ENCODE measurements at places on chromosomes 6 and 20.

DNA sequence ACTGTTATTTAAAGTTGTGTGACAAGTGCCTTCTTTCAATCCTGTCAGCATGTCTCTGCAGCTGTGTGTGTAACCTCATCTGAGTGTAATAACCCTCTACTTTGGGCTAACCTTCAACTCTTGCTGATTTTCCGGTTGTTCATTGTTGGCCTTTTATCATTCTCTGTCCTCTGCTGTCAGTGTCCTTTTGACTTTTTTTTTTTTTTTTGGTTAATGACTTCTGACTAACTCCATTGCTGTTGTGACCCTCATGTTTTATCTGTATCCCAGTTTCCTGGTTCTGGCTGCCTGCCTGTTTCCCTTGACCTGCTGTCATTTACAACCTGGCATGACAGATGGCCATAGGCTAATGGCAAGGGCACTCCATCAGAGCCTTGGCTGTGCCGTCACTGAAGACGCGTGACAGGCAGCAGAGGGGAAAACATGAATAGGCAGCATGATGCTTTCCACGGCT lies 145.7 kb upstream of the MAN1A1 start:
- no peak for DNase-seq

- DNase-seq = no peak
These were observed 118.6 kb upstream of the CCDC28A start for GRCh38 chr6:138654715-138655634.

DNA sequence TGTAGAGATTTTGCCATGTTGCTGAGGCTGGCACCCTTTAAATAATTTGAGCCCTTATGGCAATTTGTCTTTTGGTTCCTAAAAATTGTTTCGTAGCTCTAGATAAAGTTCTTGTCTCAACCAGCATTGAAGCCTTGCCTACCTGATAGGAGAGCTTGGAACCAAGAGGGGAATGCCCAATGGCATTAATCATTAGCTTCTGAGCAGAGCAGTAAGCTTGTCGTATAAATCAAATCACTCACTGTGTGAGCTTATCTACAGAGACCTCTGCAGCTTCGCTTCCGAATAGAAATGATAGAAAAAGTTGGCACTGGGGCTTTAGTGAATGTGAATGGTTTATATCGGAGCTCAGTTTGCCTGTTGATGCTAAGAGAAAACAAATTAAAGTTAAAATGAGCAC lies 10.7 kb downstream of the ANKRD6 start:
- DNase-seq = no peak

DNA sequence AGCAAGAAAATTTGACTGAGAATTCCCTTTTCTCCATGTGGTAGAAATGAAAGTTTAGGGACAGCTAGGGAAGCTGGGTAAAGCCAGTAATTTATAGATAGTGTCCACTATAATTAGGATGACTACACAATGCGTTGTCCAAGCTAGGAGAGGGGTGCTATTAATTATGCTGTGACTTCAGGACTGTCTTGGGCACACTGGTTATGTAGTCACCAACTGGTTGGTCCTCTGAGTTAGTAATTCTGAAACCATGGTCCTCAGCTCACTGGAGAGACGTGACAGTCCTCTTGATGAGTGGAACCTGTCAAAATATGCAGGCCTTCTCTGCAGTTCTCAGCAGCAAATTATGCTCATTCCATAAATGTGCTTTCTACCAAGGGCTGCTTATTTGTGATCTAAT lies 94.6 kb upstream of the ENPP5 start:
- DNase-seq = no peak

DNA sequence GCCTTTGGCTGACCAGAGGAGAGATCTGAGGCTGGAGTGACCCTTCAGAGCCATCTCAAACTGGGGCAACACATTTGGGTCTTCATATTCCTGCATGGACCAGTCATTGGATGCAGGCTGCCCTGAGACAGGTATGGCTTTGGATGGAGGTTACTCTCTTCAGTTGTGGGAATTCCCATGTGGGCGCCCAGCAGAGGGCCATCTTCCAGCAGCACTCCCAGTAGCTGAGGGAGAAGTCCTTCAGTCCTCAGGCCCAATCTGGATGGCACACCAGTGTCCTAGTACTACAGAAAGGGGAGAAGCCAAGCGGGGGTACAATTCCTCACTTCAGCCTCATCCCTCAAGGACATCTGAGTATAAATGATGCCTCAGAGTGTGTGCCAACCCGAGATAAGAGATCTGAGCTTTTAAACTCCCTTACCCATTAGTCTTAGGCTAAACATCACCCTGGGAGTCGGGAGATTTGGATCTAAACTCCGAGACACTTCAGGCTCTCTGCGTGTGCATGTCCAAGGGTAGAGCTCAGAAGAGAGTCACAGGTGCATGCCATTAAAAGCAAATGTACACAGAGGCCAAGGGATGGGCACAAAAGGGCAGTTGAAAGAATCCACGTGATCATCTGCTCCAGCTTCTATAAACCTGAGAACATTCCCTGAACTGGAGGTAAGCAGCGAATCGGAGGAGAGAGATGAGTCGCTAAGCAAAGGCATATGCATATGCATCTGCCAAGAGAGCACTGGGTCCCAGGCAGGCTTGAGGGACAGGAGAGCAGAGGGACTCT lies 204.6 kb downstream of the CD83 start:
- DNase-seq = no peak

DNA sequence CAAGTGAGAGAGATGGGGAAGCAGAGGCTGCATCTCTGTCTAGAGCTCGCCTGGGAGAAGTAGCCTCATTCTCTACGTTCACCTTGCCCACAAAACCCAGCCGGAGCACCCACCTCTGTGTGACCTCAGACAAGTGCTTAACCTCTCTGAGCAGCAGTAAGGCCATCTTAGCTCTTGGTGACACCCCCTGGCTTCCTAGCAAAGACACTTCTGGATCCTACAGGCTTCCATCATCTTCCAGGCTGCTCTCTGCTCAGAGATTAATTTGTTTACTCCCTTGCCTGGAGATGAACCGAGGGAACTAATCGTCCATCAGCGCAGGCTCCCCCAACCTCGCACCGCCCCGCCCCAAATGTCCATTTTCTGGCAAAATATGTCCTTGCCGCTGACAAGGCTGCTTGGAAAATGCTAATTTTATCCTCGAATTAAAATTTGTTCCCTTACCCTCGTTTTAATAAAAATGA lies 24.0 kb upstream of the CTNNBL1 start:
- DNase-seq = no peak

DNA sequence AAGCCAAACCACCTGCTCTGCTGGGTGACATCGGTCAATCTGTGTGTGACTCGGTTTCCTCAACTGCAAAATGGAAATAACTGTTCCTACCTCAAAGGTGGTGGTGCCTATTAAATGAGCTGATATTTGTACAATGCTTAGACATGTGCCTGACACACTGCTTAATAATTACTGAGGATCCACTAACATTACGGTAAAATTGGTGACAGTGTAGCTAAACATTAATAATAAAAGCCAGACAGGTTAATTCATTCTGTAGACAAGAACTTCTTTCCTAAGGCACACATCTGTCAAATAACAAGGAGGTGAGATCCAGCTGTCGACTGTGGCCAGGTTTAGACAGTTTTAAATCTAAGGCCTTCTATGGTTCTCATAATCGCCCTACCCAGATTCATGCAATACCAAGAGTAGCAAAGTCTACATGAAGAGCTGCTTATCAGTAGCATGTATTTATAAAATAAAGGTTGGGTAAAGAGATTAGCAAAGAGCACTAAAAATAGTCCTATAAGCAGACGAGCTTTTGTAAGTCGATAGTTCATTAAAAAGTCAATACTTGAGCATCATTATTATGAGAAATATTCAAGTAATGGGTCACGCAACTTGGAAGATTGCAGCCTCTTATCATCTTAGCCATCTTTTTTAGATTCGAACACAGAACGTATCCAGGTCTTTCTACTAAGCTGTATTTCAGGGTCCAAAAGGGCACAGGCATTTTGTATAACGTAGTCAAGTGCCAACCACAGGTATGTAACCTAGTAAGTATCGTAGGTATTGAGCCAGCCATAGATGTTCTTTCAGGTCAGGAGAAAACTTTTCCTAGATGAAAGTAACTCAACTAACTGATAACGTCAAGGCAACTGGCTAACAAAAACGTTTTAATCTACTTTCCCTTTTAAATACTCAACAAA lies 3.2 kb downstream of the CNKSR3 start:
- DNase-seq = no peak

- no peak for DNase-seq
These were observed 88.0 kb downstream of the PRND start for GRCh38 chr20:4809707-4810106.

DNA sequence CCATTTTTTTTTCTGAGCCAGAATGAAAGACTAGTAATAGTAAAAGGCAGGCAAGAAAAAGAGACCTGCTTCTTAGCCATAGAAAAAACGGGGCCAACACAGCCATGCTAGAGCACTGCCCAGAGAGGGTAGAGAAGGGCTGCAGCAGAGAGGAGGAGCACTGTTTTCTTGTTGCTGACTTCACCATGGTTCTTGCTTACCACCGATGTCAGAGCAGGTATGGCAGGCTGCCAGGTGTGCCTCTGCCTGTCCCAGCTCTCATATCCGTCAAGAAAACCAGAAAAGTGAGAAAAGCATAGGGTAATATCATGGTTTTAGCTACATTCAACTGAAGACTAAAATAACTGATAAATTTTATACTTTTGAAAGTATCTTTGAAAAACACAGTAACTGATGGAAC lies 60.7 kb downstream of the DTNBP1 start:
- no peak for DNase-seq

- DNase-seq = no peak
These were observed 1.3 kb upstream of the LIME1 start for GRCh38 chr20:63734946-63735858.

DNA sequence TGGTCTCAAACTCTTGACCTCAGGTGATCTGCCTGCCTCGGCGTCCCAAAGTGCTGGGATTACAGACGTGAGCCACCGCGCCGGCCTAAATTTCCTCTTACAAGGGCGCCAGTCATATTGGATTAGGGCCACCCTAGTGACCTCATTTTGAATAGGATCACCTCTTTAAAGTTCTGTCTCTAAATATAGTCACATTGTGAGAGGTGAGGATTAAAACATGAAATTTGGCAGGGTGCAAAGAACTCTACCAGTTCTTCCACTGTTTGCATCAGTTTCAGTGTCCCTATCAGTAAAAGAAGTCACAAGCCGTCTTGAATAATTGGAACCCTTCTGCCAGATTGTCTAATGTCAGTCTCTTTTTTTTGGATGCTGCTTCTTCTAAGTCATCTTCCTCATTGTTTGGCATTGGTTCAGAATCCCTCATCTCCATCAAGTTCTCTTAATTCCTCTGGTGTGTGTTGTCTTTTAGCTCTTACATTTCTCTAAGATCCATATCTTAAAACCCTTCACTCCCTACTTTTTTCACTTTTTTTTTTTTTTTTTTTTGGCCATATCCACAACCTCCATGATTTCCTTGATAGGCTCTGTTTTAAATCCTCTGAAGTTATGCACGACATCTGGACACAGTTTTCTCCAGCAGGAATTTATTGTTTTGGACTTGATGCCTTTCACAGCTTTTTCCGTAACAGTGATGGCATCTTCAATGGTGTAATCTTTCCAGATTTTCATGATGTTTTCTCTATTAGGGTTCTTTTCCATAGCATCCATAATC lies 56.8 kb downstream of the NCOA3 start:
- no peak for DNase-seq

DNA sequence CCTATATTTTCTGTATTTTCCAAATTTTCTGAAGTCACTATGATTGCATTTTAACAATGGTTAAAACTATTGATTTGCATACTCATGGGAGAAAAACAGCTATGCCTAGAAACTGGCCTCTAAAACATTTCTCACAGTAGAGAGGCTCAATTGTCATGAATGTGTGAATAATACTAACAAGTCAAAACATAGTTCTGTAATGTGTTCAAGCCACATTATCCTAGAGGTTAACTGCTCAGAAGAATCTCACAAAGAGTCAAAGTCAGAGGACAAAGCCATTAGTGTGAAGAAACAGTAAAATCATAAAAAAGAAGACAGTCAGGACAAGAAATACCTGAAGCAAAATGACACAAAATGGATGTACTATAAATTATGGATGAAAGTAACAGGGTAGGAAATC lies 12.5 kb upstream of the ALDH8A1 start:
- no peak for DNase-seq

DNA sequence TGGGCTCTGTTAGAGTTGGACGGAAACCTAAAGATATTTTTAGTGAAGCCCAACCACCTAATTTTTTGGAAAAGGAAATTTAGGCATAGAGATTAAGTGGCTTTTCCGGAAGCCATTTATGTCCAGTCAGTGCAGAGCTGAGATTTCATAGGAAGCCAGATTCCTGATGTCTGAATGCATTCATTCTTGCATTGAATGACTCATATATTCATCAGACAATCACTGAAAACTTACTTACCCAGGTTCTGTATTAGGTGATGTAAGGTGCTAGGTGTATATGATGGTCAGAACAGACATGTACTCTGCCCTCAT lies 4.1 kb downstream of the SH3BGRL2 start:
- no peak for DNase-seq

GRCh38 chr6:21769405-21769861 lies 175.9 kb downstream of the SOX4 start:
- DNase-seq = no peak

DNA sequence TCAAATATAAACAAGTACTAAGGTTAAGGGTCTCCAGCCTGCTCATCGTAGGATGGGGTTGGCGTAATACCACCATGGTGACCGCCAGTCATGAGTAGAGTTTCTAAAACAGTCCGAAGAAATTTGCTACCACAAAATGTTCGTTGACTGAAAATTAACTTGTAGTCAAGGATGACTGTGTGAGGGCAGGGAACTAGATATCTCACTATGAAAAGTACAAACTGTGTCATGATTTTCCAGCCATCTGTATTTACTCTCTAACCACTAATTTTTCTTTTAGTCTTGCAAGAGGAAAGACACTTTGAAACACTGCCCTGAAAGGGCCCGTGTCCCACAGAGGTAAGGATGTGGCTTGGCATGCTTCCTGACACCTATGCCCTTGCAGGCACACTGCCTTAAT lies 99.7 kb downstream of the IRF4 start:
- peak; percentile 34 for DNase-seq
